Stimulated activated CD4-positive, alpha-beta T cell treated with anti-CD3 and anti-CD28 coated beads, TNF-alpha, amount 100 ng/mL, for 48 hours (primary cell): ENCODE measurements at places on chromosomes 16 and 17.

DNA sequence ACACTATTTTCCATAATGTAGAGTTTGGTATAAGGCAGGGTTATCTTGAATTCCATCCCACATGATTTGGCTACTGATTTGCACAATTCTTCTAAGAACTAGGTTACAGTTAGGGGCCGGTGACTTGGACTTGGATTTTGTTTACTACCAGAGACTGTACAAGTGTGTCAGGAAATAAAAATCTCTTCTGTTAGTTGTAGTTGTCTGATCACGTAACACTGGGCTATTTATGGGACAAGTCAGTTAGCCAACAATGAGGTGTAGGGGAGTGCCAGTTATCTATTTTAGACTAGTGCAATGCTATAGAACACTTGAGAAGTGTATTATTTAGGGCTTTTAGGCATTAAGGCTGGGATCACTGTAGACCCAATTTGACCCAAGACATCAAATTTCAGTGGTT is 39.7 kb upstream of the GHDC start:
- DNase-seq, result no peak

DNA sequence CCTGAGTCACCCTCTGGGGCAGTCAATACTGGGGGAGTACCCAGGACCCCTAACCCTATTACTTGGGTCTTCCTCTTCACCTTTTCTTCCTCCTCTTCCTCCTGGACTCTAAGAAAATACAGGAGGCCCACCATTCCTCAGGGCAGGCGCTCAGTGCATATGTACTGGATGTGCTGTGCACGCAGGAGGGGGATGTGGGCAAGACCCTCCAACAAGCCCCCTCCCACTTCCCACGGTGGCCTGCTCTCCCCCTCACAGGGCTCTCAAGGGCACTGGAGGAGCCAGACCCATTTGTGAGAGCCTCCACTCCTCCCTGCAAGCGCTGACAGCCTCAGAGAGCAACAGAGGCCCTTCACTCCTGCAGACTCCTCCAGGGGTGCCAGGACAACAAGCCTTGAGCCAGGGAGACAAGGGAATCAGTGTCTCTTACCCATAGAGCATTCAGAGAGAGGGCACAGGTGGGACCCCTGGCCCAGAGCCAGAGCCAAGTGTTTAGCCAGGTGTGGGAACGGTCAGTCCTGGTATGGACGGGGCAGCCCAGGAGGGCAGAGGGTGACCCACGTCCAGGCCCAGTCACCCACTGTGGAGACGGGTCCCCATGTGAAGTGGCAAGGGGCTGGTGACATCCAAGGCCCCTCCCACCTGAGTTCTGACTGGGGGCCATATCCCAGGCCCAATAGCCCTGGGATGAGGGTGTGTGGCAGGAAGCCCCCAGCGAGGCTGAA is 27.3 kb upstream of the KSR1 start:
- no peak for DNase-seq

- no peak for DNase-seq
Measured at GRCh38 chr17:82433560-82434215, 15.3 kb upstream of the OGFOD3 start.

- DNase-seq, result no peak
Measured at GRCh38 chr17:40309031-40309948, at the start of gene RARA. Gene RARA, plus strand, starts transcription at chr17:40309180. Its CDS starts 22,039 bp downstream, at chr17:40331219.

GRCh38 chr16:49899991-49900695 is 44.2 kb upstream of the ZNF423 start:
- no peak for DNase-seq

DNA sequence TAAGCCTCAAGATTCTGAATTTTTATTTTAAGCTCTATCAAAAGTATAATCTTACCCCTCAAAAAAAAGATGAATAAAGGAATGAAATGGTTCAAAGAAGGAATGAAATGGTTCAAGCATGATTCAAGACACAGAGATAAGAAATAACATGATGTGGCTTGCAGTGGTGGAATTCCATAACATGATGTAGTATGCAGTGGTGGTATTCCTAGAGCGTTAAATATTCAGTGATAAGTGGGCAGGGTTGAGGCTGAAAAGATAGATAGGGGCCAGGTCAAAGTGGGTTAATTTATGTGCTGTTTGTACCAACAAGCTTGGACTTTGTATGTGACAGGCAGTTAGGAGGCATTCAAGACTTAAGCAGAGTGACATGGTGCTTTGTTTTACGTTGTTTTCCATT is 29.6 kb downstream of the TNRC6A start:
- DNase-seq, result no peak

- DNase-seq, result no peak
Measured at GRCh38 chr17:72005332-72006163, 115.3 kb upstream of the SOX9 start.

- no peak for DNase-seq
Measured at GRCh38 chr16:11107780-11108465, 148.1 kb downstream of the SOCS1 start.

GRCh38 chr17:82283208-82283749 is 9.8 kb upstream of the CSNK1D start:
- DNase-seq, result no peak

DNA sequence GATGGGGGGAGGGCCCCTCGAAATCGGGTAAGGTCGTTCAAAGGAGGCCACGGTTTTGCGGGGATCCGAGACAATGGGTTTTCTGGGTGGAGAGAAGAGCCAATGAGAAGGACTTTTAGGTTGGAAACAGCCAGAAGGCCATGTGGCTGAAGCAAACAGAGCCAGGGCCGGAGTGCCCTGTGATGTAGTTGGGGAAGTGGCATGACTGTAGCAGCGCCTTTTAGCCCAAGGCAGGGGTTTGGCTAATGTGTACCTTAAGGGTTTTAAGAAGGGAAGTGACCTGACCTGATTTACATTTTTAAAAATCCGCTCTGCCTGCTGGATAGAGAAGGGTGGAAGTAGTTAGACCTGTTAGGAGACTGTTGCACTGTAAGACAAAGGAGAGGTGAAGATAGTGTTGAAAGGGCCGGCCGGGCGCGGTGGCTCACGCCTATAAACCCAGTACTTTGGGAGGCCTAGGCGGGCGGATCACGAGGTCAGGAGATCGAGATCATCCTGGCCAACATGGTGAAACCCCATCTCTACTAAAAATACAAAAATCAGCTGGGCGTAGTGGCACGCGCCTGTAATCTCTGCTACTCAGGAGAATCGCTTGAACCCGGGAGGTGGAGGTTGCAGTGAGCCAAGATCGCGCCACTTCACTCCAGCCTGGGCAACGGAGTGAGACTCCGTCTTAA is 1.0 kb downstream of the LYRM1 start:
- DNase-seq, result no peak

- DNase-seq, result no peak
Measured at GRCh38 chr16:74666010-74666421, 661 bp downstream of the RFWD3 start.

GRCh38 chr17:79917902-79918484 is 78.8 kb upstream of the CBX4 start:
- no peak for DNase-seq

GRCh38 chr17:7444682-7445618 is at the start of gene CHRNB1:
Gene CHRNB1, plus strand, starts transcription at chr17:7445061. Its CDS starts 67 bp downstream, at chr17:7445128.
- no peak for DNase-seq

DNA sequence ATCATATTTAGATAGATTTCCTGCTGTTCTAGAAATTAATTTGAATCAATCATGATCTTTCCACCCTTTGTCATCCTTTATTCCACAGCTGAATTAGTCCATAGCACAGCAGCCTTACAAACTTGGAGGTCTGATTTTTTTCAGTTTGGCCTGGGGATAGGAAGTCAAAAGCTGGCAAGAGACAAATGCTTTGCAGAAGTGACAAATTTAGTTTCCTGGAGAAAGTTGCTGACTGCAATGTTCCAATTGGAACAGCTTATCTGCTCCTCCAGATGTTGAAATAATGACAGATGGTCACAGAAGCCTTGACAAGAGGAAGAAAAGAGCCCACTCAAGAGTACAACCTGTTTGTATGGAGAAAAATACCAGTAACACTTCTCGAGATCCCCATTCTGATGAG is 1276.1 kb upstream of the CDH8 start:
- no peak for DNase-seq

- DNase-seq, result no peak
Measured at GRCh38 chr17:21376759-21377690, 868 bp downstream of the KCNJ12 start.

DNA sequence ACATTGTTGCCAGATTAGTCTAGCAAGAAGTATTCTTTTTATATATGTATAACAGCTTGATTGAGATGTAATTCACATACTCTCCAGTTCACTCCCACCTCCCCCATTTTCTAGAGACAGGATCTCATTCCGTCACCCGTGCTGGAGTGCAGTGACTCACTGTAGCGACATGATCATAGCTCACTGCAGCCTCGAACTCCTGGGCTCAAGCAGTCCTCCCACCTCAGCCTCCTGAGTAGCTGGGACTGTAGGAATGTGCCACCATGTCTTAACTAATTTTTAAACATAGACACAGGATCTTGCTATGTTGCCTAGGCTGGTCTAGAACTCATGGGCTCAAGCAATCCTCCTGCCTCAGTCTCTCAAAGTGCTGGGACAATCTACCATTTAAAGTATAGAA is 3.3 kb upstream of the RSAD1 start:
- no peak for DNase-seq

- no peak for DNase-seq
Measured at GRCh38 chr17:8870406-8871040, 3.0 kb upstream of the PIK3R6 start.

DNA sequence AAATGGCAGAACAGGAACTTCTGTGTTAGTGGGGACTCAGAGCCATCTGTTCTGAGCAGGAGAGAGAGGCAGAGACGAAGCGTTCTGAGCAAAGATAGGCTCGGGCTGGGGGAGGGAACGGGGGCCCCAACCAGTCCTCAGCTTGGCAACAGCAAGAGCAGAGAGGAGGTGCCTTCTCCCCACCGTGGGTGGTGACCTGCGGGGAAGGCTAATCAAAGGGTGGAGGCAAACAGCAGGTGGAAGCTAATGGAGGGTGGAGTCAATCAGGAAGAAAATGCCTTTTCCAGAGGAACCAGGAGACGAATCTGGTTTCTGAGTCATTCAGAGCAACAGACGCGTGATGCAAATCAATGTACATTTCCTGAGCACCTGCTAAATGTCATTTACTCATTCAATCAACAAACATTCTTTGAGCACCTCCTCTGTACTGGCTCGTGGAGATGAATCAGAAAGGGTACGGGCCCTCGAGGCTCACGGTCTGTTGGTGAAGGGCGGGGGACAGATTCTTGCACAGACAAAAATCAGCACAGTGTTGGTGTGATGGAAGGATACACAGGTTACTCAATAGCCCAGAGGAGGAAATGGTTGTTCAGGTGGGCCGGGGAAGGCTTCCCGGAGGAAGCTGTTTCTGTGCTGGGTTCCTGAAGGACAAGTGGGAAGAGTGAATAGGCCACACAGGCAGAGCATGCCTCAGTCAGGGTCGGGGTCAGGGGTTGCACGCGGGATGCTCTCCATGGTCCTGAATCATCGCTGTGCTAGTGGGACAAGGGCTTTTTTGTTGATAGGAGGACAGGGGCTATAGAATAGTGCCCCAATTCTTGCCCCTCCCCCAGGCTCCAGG is 5.7 kb upstream of the SPNS2 start:
- DNase-seq, result no peak

DNA sequence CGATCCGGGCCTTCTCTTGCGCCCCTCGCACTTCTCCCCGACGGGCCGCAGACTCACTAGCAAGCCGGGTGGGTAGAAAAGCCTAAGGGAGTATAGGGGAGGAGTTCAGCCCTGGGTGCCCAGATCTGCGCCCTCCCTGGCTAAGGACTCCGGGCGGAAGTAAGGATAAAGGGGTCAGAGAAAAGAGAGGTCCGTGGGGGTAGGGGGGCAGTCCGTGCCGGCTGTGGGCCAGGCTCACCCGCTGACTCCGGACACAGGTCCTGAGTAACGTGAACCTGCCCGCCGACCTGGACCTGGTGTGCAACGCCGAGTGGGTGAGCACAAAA is 1.8 kb downstream of the NAGS start:
- DNase-seq, result no peak

GRCh38 chr16:57645691-57646387 is 17.4 kb downstream of the ADGRG1 start:
- no peak for DNase-seq

DNA sequence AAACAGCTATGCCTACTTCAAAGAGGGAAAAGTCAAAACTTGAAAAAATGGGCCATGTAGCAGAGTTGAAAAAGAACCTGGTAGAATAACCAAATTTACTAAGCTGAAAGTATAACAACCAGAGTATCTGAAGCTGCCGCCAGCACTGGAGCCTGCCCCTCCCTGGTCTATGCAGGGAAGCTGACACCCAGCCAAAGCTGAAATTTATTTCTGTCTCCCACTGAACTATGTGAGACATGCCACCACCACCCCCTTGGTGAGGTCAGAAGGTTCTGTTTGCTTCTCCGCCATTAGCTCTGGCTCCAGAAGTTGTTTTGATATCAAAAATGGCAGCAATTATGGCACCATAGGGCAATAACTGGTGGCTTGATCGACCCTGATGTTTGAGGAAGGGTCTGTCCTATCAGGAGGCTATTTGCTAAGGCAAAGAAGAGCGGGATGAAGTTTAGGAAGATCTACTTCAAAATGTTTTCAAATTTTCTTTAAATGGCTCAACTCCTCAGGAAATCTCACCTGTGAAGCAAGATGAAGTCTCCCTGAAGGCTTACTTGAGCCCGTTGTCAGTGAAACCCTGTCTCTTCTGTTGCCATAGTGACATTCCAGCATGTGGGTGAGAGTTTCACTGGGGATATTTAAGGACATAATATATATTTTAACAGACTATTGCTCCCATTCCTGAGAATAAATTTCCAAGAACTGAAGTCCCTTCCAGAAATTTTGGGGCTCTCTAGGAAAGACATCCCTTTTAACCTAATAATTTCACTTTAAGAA is 122.0 kb downstream of the COPRS start:
- DNase-seq, result no peak

DNA sequence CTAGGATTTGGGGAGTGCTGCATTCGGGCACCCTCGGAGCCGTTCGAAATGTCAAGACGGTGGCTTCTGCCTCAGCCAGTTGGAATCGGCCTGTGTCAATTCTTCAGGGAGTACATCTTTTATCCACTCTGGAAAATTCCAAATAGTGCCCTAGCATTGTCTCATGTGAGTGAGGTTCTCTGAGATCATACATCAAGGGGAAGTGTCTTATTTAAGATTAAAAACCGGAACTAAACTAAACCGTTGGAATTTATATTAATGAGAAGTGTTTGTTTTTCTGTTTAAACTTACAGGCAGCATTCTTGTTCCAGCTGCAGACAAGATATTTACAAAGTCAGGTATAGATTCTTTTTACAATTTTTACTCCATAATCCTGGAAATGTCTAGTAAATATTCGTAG is 56.8 kb downstream of the SLC47A1 start:
- no peak for DNase-seq

- no peak for DNase-seq
Measured at GRCh38 chr17:44848257-44848795, 643 bp downstream of the HIGD1B start.

DNA sequence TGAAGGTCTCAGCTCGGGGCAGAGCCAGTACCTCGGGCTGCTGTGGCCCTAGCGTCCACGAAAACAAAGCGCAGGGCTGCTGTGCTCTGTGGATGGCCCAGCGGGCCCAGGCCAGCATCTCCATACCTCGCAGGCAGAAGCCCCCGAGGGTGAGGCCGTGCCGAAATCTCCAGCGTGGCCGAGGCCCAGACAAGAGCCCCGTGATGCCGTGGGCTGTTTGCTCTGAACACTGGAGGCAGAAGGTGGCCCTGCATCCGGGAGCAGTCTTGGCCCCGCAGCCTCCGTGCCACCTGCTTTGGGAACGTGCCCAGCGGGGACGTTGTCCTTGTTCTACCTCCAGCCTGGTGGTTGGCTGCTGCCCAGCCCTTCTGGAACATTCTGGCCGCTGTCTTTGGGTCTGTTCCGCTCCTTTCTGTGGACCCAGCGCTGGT is 121.4 kb downstream of the BANP start:
- DNase-seq, result no peak
